ENCODE measurements at places on chromosomes 16 and 17. TPM values are rescaled to one million over a fixed set of nuclear protein-coding genes. Genes with fewer than 3 reads are reported as not detected.

DNA sequence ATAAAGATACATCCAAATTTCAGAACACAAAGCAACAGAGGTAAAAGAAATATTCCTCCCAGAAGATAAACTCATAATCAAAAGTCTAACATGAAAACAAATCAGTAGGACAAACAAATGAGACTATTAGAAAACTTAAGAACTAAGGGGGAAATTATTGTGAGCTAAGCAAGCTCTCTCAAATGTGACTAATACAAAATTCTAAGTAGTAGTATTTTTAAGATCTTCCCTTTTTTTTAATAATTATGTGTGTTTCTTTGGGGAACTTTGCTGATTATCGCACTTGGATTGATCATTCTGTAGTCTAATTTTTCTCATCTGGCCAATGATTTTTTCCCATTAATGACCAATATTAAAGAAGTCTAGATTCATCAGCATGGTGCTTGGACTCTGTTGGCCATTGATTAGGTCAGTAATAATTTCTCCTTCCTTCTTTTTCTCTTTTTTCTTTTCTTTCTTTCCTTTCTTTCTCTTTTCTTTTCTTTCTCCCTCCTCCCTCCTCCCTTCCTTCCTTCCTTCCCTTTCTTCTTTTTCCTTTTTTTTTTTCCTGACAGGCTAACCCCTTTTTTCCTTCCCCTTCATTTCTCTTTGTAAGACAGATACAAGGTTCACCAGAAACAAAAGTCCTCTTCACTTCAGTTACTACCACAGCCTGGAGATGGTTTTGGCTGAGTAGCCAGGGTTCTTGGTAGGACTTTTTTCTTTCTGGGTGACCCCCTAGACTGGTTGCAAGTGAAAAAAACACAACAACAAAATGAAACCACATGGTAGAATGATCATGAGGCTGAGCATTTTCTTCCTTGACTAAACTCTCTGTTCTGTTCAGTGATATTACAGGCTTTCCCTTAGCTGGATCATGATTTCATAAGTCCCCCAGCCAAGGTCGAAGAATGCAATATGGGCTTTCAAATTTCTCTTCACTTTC is 2.9 kb upstream of the ABCA6 start:
- DNase-seq: no peak

GRCh38 chr16:6096931-6097670 is 999.5 kb upstream of the EEF2KMT start:
- DNase-seq: no peak

- DNase-seq: no peak
Measured at GRCh38 chr17:75756451-75757085, 8.4 kb downstream of the GALK1 start.

GRCh38 chr16:17082095-17082882 is 388.5 kb downstream of the XYLT1 start:
- DNase-seq: no peak

FOXK2 gene
- 33.4 TPM for total RNA-seq

DNA sequence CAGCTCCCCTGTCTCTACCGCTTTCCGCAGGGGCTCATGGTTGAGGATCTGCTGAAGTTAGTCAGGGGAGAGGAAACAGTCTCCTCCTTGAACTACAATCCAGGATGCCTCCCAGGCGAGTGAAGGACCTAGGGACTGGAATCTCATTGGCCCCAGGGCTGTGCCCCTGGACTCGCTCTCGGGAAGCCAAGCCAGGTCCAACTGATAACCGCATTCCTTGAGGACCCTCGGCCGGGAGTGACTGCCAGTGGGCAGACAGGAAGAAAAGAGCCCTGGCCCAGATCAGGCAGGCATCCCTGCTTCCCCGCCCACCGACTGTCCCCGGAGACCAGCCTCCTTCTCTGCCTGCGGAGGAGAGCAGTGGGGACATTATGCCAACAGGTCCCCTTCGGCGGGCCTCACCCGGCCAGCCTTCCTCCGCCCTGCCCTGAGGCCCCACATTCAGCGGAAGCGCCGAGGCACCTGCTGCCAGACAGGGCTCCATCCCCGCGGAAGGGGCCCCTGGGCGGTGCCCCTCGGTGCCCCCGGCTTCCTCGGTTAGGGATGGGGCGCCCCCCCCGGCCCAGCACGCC is 776 bp downstream of the LRRC75A start:
- DNase-seq: no peak

- no peak for DNase-seq
Measured at GRCh38 chr17:30422171-30422570, 43.4 kb downstream of the CPD start.

PIRT gene
- total RNA-seq: not detected

DNA sequence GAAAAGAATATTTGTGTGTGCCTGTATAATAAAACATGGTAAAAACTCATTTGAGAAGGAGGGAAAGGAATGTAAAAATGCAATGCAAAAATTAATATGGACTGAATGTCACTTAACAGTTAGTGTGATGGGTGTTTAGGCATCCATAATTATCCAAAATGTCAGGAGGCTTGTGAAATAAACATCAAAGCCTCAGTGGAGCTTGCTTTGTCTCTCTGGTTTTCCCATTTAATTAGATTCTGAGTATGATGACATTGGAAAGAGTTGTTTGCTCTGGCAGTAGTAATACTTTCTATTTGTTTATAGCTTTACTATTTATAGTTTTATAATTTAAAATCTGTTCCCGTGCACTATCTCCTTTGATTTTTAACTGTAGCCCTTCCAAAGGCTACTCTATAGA is 51.9 kb downstream of the CNTNAP4 start:
- DNase-seq: no peak

DNA sequence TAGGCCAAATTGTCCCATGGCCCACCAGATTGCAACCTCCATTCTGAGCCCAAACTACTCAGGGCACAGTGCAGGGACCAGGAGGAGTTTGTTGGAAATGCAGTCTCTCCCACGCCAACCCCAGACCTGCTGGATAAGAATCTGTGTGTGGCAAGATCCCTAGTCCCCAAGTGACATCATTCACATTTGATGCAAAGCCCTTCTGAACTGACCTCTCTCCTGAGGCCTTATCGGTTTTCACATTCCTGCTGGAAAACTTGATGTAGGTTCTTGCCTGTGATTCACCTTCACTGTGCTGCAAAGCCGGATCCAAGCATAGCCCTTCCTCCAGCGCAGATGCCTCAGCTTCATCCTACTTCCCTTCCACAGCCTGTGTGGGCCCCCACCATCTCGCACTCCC is 6.6 kb upstream of the SHCBP1 start:
- DNase-seq: no peak

GRCh38 chr17:14307560-14308024 is 6.7 kb downstream of the HS3ST3B1 start:
- DNase-seq: no peak

FBXW10 gene
- not detected for total RNA-seq

- DNase-seq: no peak
Measured at GRCh38 chr16:30721606-30722005, 22.6 kb downstream of the SRCAP start.

GNAO1 gene
- not detected for total RNA-seq

DNA sequence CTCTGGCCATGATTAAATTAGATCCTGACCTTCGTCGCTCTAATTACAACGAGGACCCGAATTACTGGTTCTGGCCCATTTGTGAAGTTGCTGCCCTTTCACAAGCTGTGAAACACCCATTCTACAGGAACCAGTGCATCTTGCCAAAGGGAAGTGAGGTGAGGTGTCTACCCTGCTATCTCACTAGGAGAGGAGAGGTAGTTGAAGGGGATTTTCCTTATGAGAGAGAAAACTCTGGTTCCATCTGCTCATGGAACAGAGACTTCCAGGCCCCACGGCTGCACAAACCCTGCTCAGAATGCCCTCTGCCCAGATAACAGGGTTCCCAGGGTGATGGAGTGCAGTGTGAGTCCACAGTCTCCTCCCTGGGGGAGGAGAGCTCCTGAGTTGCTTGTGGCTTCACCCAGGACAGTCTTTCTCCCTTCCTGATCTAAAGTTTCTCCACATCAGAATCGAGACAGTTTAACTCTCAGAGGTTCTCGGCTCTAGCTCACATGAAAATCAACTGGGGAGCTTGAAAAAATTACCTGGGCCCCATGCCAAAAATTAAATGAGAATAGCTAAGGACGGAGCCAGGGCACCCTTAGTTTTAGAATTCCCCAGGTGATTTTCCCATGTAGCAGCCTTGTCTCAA is 7.8 kb upstream of the SSTR2 start:
- no peak for DNase-seq

SLC16A6 gene
- total RNA-seq: 0.07 TPM

- DNase-seq: no peak
Measured at GRCh38 chr16:9429646-9430330, 338.3 kb downstream of the HAPSTR1 start.

- no peak for DNase-seq
Measured at GRCh38 chr17:31416503-31416923, 25.0 kb downstream of the RAB11FIP4 start.

- DNase-seq: no peak
Measured at GRCh38 chr17:81481073-81481799, 31.4 kb downstream of the ACTG1 start.

GRCh38 chr16:75860326-75861053 is 134.2 kb upstream of the CPHXL start:
- DNase-seq: no peak

GRCh38 chr17:47901423-47901822 is 5.4 kb downstream of the SP2 start:
- DNase-seq: no peak

THRA gene
- total RNA-seq: 5.4 TPM

- no peak for DNase-seq
Measured at GRCh38 chr16:26705346-26705745, 361.4 kb upstream of the C16orf82 start.

OR4D2 gene
- total RNA-seq: not detected

SGF29 gene
- total RNA-seq: 18.7 TPM

DNA sequence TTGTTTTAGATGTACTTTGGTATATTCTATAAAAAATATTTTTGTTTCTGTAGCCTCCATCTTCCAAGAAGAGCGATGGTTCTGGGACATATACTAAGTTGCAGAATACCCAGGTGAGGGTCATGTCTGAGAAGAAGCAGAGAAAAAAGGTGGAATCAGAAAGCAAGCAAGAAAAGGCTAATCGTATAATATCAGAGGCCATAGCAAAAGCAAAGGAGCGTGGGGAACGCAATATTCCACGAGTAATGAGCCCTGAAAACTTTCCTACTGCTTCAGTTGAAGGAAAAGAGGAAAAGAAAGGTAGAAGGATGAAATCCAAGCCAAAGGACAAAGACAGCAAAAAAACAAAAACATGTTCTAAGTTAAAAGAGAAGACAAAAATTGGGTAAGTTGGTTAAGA is 154.6 kb downstream of the CHD9 start:
- no peak for DNase-seq

MT1B gene
- not detected for total RNA-seq

DNA sequence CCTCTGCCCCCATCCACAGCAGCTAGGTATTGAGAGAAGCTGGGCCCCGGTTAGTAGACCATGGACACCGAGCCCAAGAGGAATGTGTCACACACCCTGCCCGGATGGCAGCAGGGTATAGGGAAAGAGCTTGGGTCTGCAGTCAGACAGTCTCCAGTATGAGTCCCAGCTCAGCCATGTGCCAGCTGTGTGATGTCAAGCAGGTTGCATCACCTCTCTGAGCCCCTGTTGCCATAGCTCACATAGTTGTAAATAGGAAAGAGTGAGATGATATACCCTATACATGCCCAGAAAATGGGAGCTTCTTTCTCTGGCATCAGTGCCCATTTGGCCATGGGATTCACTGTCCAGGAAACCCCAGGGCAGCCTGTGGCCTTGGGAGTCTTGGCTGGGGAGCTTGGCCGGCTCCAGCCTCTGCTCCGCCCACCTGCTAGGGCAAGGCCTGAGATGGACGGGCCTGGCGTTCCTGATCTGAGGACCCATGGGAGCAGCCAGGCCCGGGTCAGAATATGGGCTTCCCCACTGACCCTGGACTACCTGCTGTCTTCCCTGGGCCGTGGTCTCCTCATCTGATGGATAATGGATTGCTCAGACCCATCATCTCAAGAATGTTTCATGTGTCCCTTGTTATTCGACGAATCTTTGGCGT is 13.2 kb downstream of the CD300LG start:
- DNase-seq: no peak

DNA sequence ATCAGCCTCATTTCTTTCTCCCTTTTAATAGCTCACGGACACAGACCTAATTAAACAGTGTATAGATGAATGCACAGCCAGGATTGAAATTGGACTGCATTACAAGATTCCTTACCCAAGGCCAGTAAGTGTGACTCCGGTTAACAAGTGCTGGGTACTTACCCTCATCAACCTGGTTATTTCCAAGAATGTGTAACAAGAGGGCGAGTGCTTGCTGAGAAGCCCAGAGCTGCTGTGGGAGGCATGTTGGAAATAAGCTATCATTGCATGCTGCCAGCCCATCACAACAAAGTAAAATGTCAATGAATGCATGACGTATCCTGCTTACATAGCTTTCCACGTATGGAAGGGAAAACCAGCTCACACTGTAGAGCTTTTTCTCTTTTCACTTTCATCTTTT is 19.5 kb downstream of the LYRM1 start:
- DNase-seq: no peak

RAMP2 gene
- total RNA-seq: 1.0 TPM

DNA sequence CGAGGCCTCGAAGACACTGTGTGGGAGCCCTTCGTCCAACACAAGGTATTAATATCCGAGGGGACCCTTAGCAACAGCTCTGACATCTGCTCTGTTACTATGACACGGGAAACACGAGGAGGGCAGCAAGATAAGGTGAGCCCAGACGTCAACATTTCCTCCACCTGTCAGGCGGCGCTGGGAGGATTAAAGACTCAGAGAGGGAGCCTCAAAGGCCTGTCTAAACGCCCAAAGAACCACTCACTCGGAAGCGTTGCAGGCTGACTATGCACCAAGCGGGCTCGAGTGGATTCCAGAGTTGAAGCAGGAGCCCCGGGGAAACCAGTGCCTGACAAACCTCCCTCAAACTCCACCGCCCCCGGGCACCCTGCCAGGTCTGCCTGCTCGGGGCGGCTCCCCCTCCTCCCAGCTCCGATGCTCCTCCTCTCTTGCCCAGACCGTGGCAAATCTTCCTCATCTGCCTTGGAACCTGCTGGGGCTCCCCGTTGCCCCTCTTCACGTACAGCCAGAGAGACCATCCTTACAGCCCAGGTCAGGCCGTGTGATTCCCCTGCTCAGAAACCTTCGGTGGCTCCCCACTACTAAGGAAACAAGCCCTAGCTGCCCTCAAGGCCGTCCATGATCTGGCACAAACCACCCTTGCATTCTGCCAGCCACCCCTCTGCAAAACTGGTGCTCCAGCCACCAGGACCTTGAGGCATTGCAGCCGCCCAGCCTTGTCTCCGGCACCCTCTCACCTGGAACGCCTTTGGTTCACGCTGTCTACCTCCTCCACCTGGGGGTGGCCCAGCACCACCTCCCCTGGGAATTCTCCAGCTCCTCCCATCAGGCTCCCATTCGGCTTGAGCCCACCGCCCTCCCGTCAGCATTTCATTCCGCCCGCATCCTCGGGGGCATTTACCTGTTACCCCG is 16.2 kb downstream of the RPH3AL start:
- no peak for DNase-seq
